ENCODE measurements at places on chromosomes 13 and 19. TPM values are rescaled to one million over a fixed set of nuclear protein-coding genes. Genes with fewer than 3 reads are reported as not detected.

FAM32A gene
- 102 TPM for polyA plus RNA-seq

ZNF283 gene
- 22.3 TPM for polyA plus RNA-seq

FGF21 gene
- not detected for polyA plus RNA-seq

KLK12 gene
- not detected for polyA plus RNA-seq

ZNF726 gene
- 13.8 TPM for polyA plus RNA-seq

MEDAG gene
- polyA plus RNA-seq, result 1.2 TPM

LGALS7B gene
- 0.57 TPM for polyA plus RNA-seq

MARK4 gene
- 39.0 TPM for polyA plus RNA-seq

CUL4A gene
- 78.2 TPM for polyA plus RNA-seq

LILRB4 gene
- 0.61 TPM for polyA plus RNA-seq

LRRC63 gene
- polyA plus RNA-seq, result 0.14 TPM
